Foreskin keratinocyte (primary cell): ENCODE measurements at places on chromosomes 4 and X. TPM values are rescaled to one million over a fixed set of nuclear protein-coding genes. Genes with fewer than 3 reads are reported as not detected.

CT45A1 gene
- total RNA-seq: not detected in 2 replicates

HOPX gene
- 4.5 and 8.1 TPM in 2 replicates for total RNA-seq

SPANXN4 gene
- total RNA-seq: not detected in 2 replicates

STATH gene
- total RNA-seq: not detected in 2 replicates

RRH gene
- 0.10 TPM in 1 of 2 replicates, not detected in the other for total RNA-seq
